ENCODE measurements at places on chromosomes 2 and 18. TPM values are rescaled to one million over a fixed set of nuclear protein-coding genes. Genes with fewer than 3 reads are reported as not detected.

PMAIP1 gene
- 34.6 TPM for polyA plus RNA-seq

- no peak overlapping the region for H3K4me3 ChIP-seq
- H3K36me3 ChIP-seq = no peaks in the 10 kb centered on the region
- peaks cover 1% of the 10 kb centered on the region for H3K27me3 ChIP-seq
- H3K27ac ChIP-seq = no peak overlapping the region
- DNase-seq = no peak
- no peaks in the 10 kb centered on the region for H3K4me1 ChIP-seq
These were observed 85.6 kb downstream of the TFCP2L1 start for GRCh38 chr2:121199281-121200010.

DNA sequence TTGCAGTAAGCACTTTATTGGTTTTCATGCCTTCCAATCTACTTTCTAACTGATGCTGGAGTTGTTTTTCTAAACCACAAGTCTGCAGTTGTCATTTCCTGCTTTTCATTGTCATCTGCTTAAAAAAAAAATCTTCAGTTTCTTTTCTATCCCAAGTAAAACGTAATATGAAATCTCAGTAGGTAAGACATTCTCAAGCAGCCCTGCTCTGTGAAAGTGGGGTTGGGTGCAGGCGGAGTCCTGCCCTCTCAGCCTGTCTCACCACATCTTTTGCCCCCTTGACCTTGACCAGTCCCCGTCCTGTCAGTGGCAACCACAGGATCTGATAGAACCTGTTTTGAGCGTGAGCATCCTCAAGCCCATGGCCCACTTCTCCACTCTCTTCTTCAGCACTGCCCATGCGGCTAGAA lies 80.0 kb upstream of the CPO start:
- peaks cover 20% of the 10 kb centered on the region for H3K4me1 ChIP-seq
- peak overlapping the region; percentile 34 for H3K27ac ChIP-seq
- H3K36me3 ChIP-seq = no peaks in the 10 kb centered on the region
- peaks cover 3% of the 10 kb centered on the region for H3K27me3 ChIP-seq

- no peaks in the 10 kb centered on the region for H3K36me3 ChIP-seq
- no peak overlapping the region for H3K4me3 ChIP-seq
- H3K27ac ChIP-seq = no peak overlapping the region
- no peaks in the 10 kb centered on the region for H3K4me1 ChIP-seq
- no peaks in the 10 kb centered on the region for H3K27me3 ChIP-seq
These were observed 36.3 kb upstream of the LGALSL start for GRCh38 chr2:64417624-64418023.

- H3K27me3 ChIP-seq = no peaks in the 10 kb centered on the region
- no peak overlapping the region for H3K4me3 ChIP-seq
- H3K36me3 ChIP-seq = no peaks in the 10 kb centered on the region
- no peak overlapping the region for H3K27ac ChIP-seq
- no peak for DNase-seq
These were observed 9.9 kb downstream of the EPC2 start for GRCh38 chr2:148654435-148654834.

- DNase-seq = no peak
- no peaks in the 10 kb centered on the region for H3K4me1 ChIP-seq
- H3K27me3 ChIP-seq = no peaks in the 10 kb centered on the region
- no peak overlapping the region for H3K27ac ChIP-seq
- H3K4me3 ChIP-seq = no peak overlapping the region
These were observed 38.3 kb upstream of the WDR75 start for GRCh38 chr2:189402932-189403331.

MOGAT1 gene
- polyA plus RNA-seq = not detected

PLB1 gene
- 0.43 TPM for polyA plus RNA-seq

DNA sequence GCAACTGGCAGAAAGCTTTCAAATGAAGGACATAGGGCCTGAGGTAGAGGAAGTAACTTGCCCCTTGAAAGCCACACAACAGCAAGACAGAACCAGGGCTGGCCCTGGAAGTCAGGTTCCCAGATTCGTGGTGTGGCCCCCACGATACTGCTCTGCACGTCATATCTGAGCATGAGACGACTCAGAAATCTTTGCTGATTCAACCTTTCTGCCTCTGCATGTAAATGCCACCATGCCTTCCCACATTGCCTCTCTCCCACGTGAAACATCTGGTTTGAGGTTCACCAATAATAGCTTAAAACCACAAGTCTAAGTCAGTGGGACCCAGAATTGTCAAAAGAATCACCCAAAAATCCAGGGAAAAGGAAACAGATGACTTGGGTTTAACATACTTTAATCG lies 214.0 kb upstream of the TRIB2 start:
- no peaks in the 10 kb centered on the region for H3K36me3 ChIP-seq
- H3K4me1 ChIP-seq = peaks cover 100% of the 10 kb centered on the region
- H3K27ac ChIP-seq = peak overlapping the region; percentile 87
- H3K4me3 ChIP-seq = peak overlapping the region; percentile 47
- no peaks in the 10 kb centered on the region for H3K27me3 ChIP-seq

RESP18 gene
- not detected for polyA plus RNA-seq

DNA sequence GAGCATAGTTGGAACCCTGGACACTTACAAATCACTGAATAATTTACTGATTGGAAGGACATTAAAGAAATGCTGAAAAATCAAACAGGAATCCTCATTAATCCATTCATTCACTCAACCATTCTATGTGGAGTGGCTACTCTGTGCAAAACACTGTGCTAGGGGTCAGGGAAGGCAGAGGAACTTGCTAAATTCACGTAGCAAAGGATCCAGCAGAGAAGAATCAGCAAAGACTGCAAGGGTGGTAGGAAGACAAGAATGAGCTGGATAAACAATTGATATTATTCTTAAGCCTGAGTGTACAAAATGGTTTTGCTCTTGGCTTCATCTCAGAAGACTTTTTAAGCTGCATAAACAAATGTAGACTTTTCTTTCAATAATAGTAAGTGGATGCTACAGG lies 164.3 kb upstream of the CAVIN2 start:
- no peak overlapping the region for H3K27ac ChIP-seq
- no peaks in the 10 kb centered on the region for H3K36me3 ChIP-seq
- no peak overlapping the region for H3K4me3 ChIP-seq
- H3K4me1 ChIP-seq = no peaks in the 10 kb centered on the region

- no peak overlapping the region for H3K27ac ChIP-seq
- no peak overlapping the region for H3K4me3 ChIP-seq
- DNase-seq = no peak
These were observed 239.0 kb downstream of the ZNF521 start for GRCh38 chr18:25112821-25113434.

GRCh38 chr2:157488877-157489276 lies 45.0 kb upstream of the CYTIP start:
- no peaks in the 10 kb centered on the region for H3K36me3 ChIP-seq
- no peaks in the 10 kb centered on the region for H3K27me3 ChIP-seq
- H3K4me3 ChIP-seq = no peak overlapping the region
- no peak for DNase-seq
- H3K4me1 ChIP-seq = peaks cover 7% of the 10 kb centered on the region

DNA sequence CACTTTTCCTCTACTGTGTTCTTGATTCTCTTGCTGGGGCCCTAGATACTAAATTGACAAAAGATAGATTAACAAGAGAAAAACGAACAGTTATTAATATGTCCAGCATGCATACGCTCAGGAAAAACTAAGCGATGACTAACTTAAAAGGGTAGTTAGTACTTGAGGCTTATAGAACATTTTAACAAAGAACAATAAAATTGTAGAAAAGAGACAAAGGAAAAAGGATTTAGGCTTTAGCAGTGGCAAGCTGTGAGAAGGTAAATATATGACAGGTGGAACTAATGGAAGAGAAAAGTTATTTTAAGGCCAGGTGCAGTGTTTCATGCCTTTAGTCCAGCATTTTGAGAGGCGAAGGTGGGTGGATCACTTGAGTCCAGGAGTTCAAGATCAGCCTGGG lies 75.6 kb downstream of the MRO start:
- no peak overlapping the region for H3K4me3 ChIP-seq
- no peaks in the 10 kb centered on the region for H3K36me3 ChIP-seq
- H3K27me3 ChIP-seq = peaks cover 7% of the 10 kb centered on the region
- no peak overlapping the region for H3K27ac ChIP-seq
- H3K4me1 ChIP-seq = no peaks in the 10 kb centered on the region

PKDCC gene
- polyA plus RNA-seq = not detected

LNPK gene
- 18.0 TPM for polyA plus RNA-seq

LRRC30 gene
- polyA plus RNA-seq = not detected

DNA sequence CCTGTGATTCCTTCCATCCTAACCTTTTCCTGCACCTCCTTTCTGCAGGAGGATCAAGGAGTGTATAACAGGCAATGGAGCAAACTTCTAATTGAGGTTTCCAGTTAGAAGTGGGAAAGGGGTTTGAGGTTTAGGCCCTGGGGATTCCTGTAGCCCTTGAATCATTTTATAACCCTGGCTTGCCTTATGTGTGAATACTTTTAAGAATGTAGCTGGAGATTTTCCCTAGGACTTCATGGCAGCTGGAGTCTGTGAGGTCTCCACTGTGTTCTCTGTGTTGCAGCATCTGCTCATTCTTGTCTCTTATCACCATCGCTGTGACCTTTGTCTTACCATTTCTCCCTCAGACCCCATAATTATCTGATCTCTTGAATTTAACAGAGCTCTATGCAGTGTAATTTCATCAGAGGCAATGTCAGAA lies 370.2 kb upstream of the SLC14A2 start:
- no peaks in the 10 kb centered on the region for H3K36me3 ChIP-seq
- no peaks in the 10 kb centered on the region for H3K27me3 ChIP-seq
- no peak overlapping the region for H3K4me3 ChIP-seq
- no peak for DNase-seq
- H3K4me1 ChIP-seq = no peaks in the 10 kb centered on the region
- no peak overlapping the region for H3K27ac ChIP-seq

DNA sequence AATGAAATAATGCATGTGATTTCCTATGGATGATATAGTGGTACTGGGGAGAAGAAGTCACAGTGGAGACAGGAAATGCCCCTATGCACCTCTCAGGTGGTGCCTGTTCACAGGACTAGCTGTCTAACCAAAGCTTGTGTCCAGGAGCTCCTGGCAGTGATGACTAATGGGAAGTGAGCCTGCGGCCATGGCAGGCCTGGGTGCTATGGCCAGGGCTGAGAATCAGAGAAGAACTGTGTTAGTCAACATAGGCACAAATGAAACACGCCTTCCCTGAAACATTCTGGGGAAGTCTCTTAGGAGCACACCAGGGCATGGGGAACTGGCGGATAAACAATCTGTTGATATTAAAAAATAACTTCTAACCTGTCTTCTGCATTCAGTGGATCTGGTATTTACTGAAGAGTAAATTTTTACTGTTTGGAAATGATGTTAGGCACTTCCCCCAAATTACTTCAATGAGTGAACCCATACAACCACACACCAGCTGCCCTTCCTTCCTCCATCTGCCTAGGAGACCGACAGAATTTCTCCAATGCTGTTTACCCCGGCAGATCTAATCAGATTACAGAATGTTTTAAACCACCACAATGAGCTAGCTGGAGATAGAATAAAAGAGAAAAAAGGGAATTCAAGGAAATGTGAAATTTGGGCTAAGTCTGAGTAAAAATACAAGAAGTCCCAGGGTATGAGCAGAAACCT lies 67.4 kb downstream of the MEP1B start:
- H3K27ac ChIP-seq = no peak overlapping the region
- DNase-seq = no peak
- no peaks in the 10 kb centered on the region for H3K36me3 ChIP-seq
- no peaks in the 10 kb centered on the region for H3K4me1 ChIP-seq
- H3K27me3 ChIP-seq = peaks cover 8% of the 10 kb centered on the region

DNA sequence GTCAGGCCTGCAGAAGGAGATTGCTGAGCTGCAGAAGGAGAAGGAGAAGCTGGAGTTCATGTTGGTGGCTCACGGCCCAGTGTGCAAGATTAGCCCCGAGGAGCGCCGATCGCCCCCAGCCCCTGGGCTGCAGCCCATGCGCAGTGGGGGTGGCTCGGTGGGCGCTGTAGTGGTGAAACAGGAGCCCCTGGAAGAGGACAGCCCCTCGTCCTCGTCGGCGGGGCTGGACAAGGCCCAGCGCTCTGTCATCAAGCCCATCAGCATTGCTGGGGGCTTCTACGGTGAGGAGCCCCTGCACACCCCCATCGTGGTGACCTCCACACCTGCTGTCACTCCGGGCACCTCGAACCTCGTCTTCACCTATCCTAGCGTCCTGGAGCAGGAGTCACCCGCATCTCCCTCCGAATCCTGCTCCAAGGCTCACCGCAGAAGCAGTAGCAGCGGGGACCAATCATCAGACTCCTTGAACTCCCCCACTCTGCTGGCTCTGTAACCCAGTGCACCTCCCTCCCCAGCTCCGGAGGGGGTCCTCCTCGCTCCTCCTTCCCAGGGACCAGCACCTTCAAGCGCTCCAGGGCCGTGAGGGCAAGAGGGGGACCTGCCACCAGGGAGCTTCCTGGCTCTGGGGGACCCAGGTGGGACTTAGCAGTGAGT lies 19.4 kb downstream of the FOSL2 start:
- peaks cover 100% of the 10 kb centered on the region for H3K4me1 ChIP-seq
- peaks cover 40% of the 10 kb centered on the region for H3K36me3 ChIP-seq
- peaks cover 75% of the 10 kb centered on the region for H3K27me3 ChIP-seq
- H3K27ac ChIP-seq = peak overlapping the region; percentile 99
- H3K4me3 ChIP-seq = peak overlapping the region; percentile 89
- DNase-seq = no peak

SLC14A1 gene
- 3.8 TPM for polyA plus RNA-seq

TUBA4B gene
- polyA plus RNA-seq = not detected

DNA sequence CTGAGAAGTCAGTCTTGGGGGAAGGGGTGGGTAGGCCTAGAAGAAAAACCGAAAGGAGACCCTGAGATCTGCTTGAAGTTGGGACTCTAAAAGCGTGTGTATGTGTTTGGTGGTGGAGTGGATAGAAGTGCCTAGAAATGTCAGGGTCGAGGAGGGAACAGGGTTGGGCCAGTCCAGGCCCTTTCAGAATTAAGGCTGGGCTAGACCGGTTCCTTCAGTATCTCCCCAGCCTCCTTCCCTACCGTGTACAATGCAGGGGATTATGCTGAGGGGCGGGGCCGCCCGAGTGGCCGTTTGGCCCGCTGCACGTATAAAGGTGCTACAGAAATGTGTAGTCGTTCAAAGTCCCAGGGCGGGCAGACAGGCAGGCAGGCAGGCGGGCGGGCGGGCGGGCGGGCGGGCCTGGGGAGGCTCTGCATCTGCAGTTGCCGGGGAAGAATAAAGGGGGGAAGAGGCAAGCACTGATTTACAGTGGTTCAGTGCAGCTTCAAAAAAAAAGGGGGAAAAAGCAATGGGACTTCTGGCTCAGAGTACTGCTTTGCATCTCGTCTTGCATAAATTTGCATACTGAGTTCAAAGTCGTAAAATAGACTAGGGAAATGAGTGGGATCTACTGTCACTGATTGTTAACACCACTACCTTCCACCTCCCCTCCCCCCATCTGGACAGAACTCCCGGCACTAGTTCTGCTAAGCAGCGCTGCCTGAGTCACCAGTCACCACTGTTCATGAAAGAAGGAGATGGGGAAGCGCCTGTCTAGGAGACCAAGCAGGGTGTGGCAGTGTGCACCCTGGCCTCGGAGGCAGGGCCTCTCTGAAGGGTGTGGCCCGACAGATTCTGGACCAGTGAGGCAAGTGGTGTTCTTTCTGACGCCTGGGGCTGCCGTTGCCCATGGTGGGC lies 3.6 kb downstream of the IGFBP2 start:
- no peak for DNase-seq
- H3K4me1 ChIP-seq = peaks cover 27% of the 10 kb centered on the region
- no peak overlapping the region for H3K27ac ChIP-seq
- H3K36me3 ChIP-seq = peaks cover 4% of the 10 kb centered on the region

DNA sequence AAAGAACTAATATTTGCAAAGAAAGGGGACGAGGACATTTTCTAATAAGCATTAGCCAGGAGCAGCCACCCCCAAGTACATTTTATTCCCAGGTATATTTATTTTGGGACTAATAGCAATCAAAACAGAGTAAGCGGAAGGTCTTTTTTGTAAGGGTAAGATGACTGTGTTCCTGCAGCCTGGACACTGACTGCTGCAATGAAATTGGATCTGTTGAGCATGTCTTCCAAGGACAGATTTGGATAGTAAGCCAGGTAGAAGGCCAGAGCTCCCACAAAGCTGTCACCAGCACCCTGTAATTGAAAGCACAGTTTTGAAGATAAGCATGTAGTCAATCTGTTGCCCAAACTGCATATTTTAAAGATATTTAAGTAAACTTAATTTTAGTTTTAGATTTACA lies 10.0 kb downstream of the MRPL33 start:
- H3K4me3 ChIP-seq = no peak overlapping the region
- H3K4me1 ChIP-seq = peaks cover 7% of the 10 kb centered on the region
- H3K36me3 ChIP-seq = peaks cover 14% of the 10 kb centered on the region
- H3K27ac ChIP-seq = no peak overlapping the region

All from immature natural killer cell (primary cell).